ENCODE measurements at places on chromosomes 1 and 21.
A peak's percentile ranks its signal among the peaks of the same experiment; 100 is the strongest.

DNA sequence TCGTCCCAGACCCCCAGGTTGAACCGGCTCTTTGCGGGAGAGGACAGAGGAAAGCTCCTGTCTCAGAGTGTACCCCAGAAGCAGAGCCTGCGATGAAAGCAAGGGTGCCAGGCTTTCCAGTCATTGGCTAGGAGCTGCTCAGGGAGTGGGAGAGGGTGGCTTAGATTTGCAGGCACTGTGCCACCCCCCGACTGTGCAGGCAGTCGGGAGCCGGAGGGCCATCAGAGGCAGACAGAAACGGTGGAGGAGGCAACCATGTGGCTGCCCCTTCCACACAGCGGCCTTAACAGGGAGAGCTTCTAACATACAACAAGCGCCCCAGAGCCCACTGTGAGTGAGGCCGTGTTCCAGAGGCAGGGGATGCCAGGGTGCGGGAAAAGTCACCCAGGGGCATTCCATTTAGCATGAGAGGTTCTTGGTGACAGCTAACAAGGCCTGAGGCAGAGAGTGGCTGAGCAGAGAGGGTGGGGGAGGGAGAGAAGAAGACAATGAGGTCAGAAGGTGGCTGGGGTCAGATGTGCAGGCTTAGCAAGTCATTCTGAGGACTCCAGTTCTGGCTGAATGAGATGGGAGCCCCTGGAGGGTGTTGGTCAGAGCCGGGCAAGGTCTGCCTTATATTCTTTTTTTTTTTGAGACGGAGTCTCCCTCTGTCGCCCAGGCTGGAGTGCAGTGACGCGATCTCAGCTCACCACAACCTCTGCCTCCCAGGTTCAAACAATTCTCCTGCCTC is 9.5 kb upstream of the C1orf167 start:
- DNase-seq = no peak

- peak; percentile 71 for DNase-seq
These were observed 106.0 kb downstream of the SLC45A1 start for GRCh38 chr1:8423692-8424538.

- DNase-seq = no peak
These were observed 4.5 kb downstream of the TRMT1L start for GRCh38 chr1:185152187-185152767.

DNA sequence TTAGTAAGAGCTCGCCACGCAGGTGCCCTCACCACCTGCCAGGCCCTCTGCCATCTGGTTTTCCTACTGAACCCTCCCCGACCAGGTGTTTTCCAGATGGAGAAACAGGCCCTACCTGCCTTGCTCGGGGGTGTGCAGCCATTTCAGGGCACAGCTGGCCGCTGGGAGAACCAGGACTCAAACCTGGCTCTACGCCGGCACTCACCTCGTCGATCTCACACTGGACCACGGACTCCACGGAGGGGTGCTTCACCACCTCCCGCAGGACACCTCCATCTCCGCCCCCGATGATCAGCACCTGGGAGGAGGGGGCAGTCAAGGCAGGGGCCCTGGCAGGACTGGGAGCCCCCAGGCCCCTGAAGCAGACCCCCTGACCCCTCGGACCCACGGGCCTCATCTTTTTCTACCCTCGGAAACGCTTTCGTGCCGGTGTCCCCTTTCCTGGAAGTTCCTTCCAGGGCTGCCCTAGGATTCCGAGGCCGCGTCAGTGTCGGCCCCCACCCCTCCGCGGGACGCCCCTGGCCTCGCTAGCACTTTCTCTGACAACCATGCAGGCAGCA is 1.1 kb downstream of the SRM start:
- DNase-seq = no peak

DNA sequence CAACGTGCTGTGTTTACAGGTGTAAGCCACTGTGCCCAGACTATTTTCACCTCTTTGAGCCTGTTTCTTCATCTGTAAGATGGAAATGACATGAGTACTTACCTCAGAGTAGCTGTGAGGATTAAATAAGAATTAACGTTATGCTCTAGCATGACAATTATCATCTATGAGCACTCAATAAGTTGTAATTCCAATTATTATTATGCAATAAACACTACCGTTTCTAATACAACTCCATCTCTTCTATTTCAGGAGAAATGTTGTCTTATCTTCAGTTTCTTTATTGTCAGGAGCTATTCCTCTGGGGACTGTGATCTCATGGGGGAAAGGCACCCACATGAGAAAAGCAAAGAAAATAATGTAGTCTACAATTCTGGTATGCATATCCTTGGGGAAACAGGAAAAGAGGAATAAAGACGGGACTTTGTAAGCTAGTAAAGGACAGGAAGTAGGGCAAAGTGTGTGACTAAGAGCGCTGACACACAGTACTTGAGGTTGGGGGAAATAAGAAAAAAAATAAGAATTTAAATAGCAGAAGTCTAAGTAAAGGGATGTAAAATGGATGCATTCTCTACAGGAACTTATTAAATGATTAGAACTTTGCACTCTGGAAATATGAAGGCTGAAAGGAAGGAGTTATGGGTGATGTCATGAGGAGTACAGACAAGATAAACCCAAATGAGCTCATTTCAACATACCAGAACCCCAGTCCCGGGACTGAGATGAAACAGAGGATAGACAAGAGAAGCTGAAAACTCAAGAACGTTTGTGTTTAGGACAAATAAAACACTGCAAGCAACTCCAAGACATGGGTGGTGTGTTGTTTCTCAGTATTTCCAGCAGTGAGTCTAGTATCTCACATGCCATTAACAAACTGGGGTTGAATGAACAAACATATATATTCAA is 9.8 kb downstream of the PHC2 start:
- peak; percentile 59 for DNase-seq

- no peak for DNase-seq
These were observed 191.2 kb downstream of the GRIK1 start for GRCh38 chr21:29748391-29749167.

- DNase-seq = no peak
These were observed 3.3 kb downstream of the PFDN2 start for GRCh38 chr1:161114556-161114955.

DNA sequence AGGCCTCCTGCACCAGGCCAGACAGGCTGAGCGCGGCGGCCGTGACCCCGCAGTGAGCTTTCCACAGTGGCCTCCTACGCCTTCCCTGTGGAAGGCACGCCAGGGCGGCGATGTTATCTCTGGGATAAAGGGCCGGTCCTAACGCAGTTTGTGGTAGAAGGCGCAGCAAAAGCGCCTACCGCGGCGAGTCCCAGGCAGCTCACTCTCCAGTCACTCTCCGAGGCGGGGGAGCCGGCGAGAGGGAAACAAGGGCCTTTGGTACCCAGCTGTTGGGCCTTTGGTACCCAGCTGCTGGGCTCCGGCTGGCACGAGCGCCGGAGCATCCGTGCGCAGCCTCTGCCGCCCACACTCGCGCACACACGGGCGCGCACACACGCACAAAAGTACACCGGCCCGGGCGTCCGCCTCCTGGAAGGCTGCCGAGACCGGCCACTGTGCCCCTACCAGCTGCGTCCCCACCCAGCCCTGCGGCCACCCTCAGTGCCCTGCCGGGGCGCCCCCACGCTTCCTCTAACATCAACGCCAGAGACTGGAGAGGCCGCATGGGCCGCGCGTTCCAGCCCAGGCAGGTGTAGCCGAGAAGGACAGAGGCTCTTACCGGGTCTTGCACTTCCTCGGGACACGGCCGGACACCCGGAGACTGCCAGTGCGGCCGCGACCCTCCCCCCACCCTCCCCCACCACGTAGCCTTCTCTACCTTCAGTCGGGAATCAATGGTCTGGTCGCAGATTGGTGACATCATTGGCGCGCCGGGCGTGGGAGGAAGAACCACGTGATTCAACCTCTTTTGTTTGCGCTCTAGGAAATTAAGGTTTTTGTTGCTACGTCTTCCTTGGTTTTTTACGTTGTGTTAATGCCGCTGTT is 19.5 kb upstream of the ADAR start:
- DNase-seq = peak; percentile 91

DNA sequence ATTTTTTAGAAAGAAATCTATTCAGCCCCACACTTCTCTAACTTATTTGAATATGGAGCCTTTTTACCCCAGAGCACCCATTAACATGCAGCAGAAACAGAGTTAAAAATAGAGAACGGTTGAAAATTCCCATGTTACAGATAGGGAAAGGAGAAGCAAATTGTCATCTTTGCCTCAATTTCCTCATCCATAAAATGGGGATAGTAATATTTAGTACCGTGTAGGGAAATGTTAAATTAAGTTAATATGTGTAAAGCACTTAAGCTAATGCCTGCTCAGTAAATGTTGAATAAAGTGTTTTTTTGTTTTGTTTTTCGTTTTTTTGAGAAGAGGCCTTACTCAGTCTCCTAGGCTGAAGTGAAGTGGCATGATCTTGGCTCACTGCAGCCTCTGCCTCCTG is 50.3 kb downstream of the NAV1 start:
- no peak for DNase-seq

- DNase-seq = peak; percentile 95
These were observed 183.4 kb upstream of the PTBP2 start for GRCh38 chr1:96538111-96538641.

- no peak for DNase-seq
These were observed 138.6 kb downstream of the PEX14 start for GRCh38 chr1:10613340-10613739.

GRCh38 chr1:230138561-230139239 is 71.7 kb downstream of the GALNT2 start:
- DNase-seq = no peak

DNA sequence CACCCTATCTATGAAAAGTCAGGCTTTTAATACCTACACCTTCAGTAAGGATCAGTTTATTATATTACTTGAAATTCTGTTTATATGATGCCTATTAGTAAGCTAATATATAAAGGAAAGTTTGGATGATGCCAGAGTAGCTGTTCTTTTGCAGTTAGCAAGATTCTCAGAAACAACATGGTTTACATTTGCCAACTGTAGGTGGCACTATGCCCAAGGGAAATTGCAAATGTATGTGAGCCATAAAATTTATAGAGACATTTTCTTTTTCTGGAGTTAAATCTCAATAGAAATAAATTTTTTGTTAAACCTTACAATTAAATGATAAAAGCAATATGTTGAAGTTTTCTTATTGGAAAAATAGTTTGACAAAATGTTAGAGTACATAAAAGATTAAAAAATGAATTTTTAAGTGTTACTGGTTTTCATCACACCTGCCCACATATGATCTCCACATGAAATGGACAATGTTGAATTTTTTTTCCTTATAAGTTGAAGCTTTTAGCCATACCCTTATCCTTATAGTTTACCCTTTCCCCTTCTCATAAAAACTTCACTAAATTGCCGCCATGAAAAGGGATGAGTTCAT is 32.1 kb upstream of the EPHX4 start:
- DNase-seq = peak; percentile 62

DNA sequence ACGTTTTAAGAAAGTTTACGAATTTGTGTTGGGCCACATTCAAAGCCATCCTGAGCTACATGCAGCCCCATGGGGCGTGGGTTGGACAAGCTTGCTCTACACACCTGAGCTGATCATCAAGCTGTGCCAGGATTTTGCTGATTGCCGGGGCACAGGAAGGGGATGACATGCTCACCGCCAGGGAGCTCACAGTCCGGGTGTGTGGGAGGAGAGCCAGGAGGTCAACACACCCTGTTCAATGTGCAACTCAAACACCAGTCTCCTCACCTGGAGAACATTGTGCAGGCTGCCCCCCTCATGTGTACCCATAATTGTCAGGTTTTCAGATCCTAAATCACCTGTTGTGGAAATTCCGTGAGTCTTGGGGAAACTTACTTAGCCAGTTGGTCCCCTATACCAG is 969 bp downstream of the CYP4A11 start:
- no peak for DNase-seq

DNA sequence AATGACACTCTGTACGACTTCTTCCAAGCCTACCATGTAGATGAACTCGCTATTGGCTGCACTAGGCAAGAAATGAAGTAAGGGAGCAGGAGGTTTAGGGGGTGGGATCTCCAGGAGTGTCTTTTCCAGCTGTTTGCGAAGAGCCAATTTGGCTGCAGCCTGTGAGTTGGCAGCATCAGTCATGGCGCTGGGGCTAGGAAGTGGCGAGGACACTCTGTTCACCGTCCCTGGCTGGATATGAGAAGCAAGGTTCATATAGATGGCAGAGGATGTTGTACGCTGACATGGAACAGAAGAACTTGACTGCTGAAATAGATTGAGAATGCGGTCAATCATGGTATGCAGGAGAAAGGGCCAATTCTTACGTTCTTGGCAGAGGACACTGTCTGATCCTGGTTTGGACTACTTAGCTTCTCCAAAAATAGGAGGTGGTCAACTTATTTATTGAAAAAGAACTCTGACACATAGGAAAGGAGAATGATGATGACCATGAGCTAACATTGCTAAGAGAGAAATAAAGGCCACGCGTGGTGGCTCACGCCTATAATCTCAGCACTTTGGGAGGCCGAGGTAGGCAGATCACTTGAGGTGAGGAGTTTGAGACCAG is 41.2 kb downstream of the SLC27A3 start:
- DNase-seq = peak; percentile 87

GRCh38 chr1:177933881-177934280 is 36.0 kb downstream of the SEC16B start:
- peak; percentile 24 for DNase-seq

DNA sequence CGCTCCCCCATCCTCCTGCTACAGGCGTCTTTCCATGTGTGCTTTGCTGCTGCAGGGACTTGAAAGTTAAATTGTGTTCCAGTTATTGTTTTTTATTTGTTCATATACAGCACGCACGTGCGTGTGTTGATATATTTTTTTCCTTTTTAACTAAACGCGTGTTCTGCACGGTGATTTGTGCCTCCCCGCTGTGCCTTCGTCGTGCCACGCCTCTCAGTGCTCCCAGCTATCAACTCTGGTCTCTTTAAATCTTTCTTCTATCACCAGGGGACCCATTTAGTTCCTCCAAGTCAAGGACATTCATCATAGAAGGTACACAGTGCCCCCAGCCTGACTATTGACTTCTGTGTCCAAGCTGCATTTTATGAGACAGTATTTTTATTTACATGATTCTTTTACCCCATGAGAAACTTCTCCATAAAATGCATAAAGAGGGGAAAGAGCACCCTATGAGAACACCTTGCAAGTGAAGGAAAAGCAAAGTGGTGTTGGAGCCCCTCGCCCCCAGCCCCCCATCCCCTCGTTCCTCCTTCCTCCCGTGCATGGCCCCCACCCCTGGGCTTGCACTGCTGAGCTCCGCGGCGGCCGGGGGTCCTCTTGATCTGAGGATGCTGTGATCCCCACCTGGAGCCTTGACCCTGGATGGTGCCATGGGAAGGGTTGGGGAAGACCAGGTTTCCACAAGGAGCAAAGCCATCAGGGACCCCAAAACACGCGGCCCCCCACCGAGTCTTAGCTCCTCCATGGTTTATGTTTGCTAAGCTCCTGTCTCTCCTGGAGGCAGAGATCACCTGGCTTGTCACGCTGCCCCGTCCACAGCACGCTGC is 45.5 kb downstream of the KCNAB2 start:
- no peak for DNase-seq

DNA sequence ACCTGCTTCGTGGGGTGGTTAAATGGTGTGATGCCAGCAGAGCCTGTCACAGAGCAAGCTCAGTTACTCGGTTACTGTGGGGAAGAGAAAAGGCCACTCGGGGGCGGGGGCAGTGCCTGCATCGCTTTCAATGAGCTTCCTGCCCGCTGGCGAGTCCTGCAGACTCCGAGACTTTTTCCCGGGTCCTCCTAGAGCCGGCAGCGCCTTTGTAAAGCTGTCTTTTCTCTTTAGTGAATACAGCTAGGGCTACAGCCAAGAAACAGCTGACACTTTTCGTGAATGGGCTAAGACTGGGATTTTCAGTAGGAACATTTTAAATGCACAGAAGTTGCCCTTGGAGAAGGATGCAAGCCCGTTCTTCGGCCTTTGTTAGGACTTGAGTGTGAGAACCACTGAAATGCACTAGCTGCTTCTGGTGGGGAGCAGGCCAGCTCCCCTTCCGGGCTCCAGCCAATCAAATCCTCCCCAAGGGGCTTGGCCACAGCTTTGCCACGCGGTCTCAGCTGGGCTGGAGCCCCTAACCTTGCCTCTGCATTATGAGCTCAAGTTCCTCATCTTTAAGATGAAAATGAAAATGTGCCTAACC is 23.4 kb upstream of the EFHD2 start:
- DNase-seq = no peak

Measured in fibroblast of mammary gland (primary cell).